GM12878 (cell line): ENCODE measurements at places on chromosomes 5 and 9. TPM values are rescaled to one million over a fixed set of nuclear protein-coding genes. Genes with fewer than 3 reads are reported as not detected.

- DNase-seq = peak; percentile 73
Measured at GRCh38 chr5:90940227-90940995, 381.8 kb downstream of the ADGRV1 start.

DNA sequence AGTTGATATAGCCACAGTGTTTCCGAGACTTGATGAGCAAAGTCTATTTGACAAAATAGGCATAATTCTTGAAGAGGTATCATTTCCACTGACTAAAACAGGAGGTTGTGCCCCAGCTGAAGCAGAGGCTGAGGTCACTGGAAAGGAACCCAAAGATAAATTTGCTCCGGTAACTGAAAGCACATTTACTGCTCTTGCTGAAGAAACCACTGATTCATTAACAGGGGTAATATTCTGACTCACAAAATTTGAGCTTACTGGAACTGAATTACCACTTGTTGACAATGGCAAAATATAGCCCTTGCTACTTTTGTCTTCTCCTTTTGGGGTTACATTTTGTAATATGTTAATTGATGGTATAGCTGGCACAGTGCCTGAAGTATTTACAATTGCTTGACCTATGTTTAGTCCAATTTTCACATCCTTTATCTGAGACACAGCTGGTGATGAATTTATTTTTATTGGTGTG lies 30.2 kb downstream of the MLANA start:
- peak; percentile 66 for DNase-seq

DNA sequence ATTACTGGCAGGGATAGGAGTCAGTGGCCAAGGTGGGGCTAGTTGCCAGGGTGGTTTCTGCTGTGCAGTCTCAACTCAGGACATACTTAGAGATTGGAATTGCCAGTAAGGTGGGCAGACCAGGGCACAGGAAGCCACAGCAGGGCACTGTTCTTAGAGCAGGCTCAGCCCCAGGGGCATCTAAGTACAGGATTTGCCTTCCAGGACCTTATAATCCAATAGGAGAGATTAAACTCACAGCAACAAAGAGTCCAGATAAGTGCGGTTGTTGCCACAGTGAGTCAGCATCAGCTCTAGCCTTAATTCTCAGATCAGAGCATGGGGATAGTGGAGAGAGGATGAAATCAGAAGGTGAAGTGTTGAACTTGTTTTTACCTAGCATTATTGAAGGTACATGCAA lies 265.8 kb upstream of the TRPC7 start:
- DNase-seq = no peak

DNA sequence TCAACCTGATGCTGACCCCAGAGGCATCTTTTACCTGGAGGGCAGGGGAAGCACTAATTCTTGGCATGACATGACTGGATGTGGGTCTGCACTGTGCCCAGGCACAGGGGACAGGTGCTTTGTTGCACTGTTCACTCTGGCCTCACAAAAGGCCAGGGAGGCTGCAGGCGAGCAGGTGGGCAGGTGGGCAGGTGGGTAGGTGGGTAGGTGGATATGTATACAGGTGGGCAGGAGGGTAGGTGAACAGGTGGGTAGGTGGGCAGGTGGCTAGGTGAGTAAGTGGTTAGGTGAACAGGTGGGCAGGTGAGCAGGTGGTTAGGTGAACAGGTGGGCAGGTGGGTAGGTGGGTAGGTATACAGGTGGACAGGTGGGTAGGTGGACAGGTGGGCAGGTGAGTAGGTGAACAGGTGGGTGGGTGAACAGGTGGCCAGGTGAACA lies 1.5 kb downstream of the PAEP start:
- no peak for DNase-seq

- DNase-seq = no peak
Measured at GRCh38 chr5:113807427-113807991, 294.0 kb downstream of the YTHDC2 start.

GRCh38 chr5:121731377-121731776 lies 120.3 kb upstream of the FTMT start:
- DNase-seq = no peak

DNA sequence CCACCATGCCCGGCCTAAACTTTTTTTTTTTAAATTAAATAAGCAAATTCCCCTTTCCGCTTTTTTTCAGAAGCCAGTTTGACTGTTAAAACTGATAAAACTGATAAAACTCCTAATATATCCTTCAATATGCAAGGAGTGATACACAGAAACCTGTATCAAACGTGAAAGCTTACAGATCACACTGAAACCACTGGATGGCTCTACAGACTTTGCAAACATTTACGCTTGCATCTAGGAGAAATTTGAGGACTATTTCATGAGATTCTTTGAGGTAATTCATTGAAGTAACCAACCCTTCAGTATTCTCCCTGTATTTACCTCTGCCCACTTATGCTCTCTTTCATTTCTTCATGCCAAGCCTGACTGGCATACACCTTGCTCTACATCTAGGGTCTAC lies 40.6 kb upstream of the CHD1 start:
- DNase-seq = no peak

DNA sequence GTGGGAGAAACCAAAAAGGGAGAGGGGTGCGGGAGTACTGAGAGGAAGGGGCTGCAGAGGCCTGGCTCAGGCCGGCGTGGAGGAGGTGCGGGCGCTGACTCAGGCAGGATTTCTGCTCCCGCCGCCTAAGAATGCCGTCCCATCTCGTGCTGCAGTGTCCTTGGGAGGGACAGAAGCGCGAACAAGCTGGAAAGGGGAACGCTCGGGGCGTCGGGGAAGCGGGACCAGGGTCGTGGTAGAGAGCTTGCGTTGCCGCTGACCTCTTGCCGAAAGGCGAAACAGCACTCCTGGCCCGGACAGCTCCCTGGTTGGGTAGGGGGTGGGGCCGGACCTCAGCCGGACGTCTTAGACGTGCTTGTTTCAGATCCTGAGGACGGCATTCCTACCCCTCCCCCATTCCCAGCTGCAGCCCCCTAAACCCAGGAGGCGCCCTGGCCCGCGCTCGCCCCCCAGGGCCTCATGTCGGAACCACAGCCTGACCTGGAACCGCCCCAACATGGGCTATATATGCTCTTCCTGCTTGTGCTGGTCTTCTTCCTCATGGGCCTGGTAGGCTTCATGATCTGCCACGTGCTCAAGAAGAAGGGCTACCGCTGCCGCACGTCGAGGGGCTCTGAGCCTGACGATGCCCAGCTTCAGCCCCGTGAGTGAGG lies 1.1 kb downstream of the RELL2 start:
- no peak for DNase-seq

GRCh38 chr5:73962801-73963425 lies 336.9 kb downstream of the ARHGEF28 start:
- no peak for DNase-seq

DNA sequence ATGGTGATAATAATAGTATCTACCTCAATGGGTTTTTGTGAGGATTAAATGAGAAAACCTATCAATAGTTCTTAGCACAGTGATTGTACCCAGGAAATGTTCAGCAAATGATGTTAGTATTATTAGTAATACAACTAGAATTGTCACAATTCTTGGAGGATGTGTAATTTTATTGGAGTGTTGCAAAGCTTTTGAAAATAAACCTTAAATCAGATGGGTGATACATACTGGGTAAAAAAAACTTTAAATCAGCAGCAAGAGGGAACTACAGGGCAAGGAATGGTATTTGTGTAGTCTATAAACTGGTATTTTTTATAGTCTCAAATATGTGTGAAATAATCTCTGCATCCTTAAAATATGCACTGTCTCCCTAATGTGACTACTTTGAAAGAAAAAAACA lies 371.6 kb downstream of the PIK3R1 start:
- DNase-seq = no peak

DNA sequence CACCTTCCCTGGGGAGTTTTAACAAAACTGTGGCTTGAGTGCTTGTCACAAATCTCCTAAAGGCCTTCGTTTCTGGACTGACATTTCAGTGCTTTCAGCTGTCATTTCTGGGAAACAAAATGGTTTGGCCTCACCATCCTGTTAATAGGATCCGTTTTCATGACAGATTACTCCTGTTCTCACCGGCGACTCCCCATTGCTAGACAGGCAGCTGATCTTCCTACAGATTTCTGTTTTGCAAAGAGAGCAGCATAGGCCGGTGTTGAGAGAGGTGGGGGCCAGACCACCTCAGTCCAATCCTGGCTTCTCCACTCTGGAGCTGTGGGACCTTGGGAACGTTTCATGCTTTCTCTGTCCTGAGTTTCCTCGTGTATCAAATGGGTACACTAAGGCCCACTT lies 75.5 kb upstream of the OTULINL start:
- no peak for DNase-seq

GRCh38 chr5:90099099-90099498 lies 310.5 kb downstream of the CETN3 start:
- no peak for DNase-seq

- no peak for DNase-seq
Measured at GRCh38 chr5:84862132-84862531, 477.5 kb upstream of the EDIL3 start.

DNA sequence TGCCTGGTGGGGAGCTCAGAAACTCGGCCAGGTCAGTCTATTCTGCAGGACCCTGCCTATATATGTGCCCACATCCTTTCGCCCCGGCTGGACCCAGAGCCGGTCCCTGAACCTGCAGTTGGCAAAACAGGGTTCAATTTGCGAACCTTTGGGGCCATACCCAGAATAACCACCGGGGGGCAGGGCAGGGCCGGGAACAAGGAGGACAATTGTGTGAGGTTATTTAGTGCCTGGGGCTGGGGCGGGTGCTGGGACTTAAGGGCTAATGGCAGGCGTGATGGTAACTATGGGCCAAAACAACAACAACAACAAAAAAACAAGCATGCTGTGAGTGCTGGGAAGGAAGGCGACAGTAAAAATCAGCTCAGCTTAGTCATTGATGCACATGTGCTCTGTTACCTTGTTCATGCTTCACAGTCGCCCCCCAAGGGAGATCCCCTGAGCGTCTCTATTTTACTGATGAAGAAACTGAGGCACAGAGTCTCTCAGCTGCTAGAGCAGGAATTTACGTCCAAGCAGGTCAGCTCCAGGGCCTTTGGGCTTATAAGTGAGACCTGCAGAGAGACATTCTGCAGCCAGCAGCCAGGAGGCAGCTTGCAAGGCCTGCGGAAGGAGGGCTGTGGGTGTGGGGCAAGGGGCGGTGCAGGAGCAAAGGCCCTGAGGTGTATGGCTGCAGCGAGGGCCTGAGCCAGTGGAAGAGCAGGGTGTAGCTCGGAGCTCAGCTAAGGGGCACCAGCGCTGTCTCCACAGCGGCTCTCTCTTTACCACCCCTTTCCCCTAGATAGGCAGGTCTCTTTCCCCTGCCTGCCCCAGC lies 106.0 kb downstream of the PHF2 start:
- no peak for DNase-seq

GRCh38 chr9:131469356-131469755 lies 33.4 kb upstream of the POMT1 start:
- no peak for DNase-seq

GRCh38 chr9:91733006-91733624 lies 216.9 kb downstream of the ROR2 start:
- no peak for DNase-seq

- DNase-seq = no peak
Measured at GRCh38 chr5:60887746-60888145, 43.7 kb upstream of the ELOVL7 start.

DNA sequence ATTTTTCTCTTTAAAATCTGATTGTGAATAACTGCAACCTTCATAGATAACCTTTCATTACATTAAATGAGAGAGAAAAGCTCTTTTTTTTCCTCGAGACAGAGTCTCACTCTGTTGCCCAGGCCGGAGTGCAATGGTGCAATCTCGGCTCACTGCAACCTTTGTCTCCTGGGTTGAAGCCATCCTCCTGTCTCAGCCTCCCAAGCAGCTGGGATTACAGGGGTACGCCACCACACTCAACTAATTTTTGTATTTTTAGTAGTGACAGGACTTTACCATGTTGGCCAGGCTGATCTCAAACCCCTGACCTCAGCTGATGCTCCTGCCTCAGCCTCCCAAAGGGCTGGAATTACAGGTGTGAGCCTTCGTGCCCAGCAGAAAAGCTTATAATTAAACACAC lies 69.9 kb upstream of the ERBIN start:
- DNase-seq = no peak

- no peak for DNase-seq
Measured at GRCh38 chr5:176873541-176874172, 25.5 kb downstream of the HK3 start.

- DNase-seq = no peak
Measured at GRCh38 chr9:27202056-27202455, 93.0 kb downstream of the TEK start.

GRCh38 chr5:77843570-77844372 lies 67.6 kb upstream of the TBCA start:
- DNase-seq = no peak

DNA sequence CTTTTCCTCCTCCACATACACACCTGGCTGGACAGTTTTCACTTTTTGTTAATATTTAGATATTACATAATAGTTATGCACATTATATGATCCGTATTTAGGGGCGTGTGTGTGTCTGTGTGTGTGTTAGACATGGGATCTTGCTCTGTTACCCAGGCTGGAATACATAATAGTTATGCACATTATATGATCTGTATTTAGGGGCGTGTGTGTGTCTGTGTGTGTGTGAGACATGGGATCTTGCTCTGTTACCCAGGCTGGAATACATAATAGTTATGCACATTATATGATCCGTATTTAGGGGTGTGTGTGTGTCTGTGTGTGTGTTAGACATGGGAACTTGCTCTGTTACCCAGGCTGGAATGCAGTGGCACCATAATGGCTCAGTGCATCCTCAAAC lies 199.0 kb upstream of the OTULINL start:
- DNase-seq = no peak

GRCh38 chr5:76790632-76791290 lies 28.1 kb upstream of the F2RL1 start:
- no peak for DNase-seq

Gene SAP30L
- polyA plus RNA-seq = 5.8 and 8.8 TPM in 2 replicates

Gene SLC46A2
- not detected in 2 replicates for polyA plus RNA-seq

Gene ZNF883
- 0.14 and 0.29 TPM in 2 replicates for polyA plus RNA-seq

Gene NR5A1
- 0.07 TPM in 1 of 2 replicates, not detected in the other for polyA plus RNA-seq

Gene ANKRD31
- polyA plus RNA-seq = 0.03 and 0.04 TPM in 2 replicates

Gene STPG3
- polyA plus RNA-seq = not detected in 2 replicates

Gene WNT8A
- not detected in 2 replicates for polyA plus RNA-seq

Gene IL4
- polyA plus RNA-seq = not detected in 2 replicates

Gene CCL27
- 0.20 TPM in 1 of 2 replicates, not detected in the other for polyA plus RNA-seq

Gene APBB3
- 9.5 and 15.0 TPM in 2 replicates for polyA plus RNA-seq

Gene PRKACG
- not detected in 2 replicates for polyA plus RNA-seq

Gene ZNF462
- polyA plus RNA-seq = 0.29 and 0.32 TPM in 2 replicates

Gene CXCL14
- polyA plus RNA-seq = not detected in 2 replicates

Gene BNC2
- 0.22 and 0.31 TPM in 2 replicates for polyA plus RNA-seq

Gene INSL4
- polyA plus RNA-seq = not detected in 2 replicates

Gene CAMK2A
- not detected in 2 replicates for polyA plus RNA-seq

Gene CLIC3
- 0.31 TPM in 1 of 2 replicates, not detected in the other for polyA plus RNA-seq
